ENCODE measurements at places on chromosomes 3 and 15. TPM values are rescaled to one million over a fixed set of nuclear protein-coding genes. Genes with fewer than 3 reads are reported as not detected.

GABRR3 gene
- not detected for polyA plus RNA-seq

LAMB2 gene
- 499 TPM for polyA plus RNA-seq

MYZAP gene
- polyA plus RNA-seq = 6.8 TPM

ABI3BP gene
- polyA plus RNA-seq = 15.1 TPM

OXTR gene
- polyA plus RNA-seq = 1.9 TPM

ALDH1A2 gene
- polyA plus RNA-seq = 246 TPM

GOLGA8T gene
- not detected for polyA plus RNA-seq

NR2E3 gene
- 0.99 TPM for polyA plus RNA-seq

ARID3B gene
- polyA plus RNA-seq = 19.2 TPM

GOLGA6L4 gene
- 10.1 TPM for polyA plus RNA-seq

CYP19A1 gene
- polyA plus RNA-seq = not detected

SLC22A13 gene
- 2.6 TPM for polyA plus RNA-seq

DNA sequence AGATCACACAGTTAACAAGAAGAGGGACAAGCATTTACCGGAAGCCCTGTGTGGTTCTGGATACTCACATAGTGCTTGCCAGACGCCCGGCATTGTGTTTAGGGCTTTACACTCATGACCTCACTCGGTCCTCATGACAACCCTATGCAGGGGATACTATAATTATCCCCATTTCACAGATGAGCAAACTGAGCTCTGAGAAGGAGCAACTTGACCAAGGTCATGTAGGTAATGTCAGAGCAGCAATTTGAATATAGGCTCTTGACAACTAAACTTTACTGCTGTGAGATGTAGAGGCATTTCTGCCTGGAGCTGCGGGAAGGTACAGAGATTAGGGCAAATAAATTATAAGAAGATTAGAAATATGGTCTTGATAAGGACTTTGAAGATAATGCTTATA lies 70.0 kb downstream of the SAMMSON start:
- no peak for DNase-seq

GRCh38 chr15:70210528-70210927 lies 112.8 kb upstream of the TLE3 start:
- DNase-seq = no peak

- no peak for DNase-seq
These were observed 573.2 kb downstream of the DIPK2A start for GRCh38 chr3:144544871-144545270.

GRCh38 chr3:187916072-187916471 lies 170.8 kb upstream of the BCL6 start:
- DNase-seq = no peak

GRCh38 chr3:39419742-39420315 lies 13.3 kb downstream of the RPSA start:
- no peak for DNase-seq

DNA sequence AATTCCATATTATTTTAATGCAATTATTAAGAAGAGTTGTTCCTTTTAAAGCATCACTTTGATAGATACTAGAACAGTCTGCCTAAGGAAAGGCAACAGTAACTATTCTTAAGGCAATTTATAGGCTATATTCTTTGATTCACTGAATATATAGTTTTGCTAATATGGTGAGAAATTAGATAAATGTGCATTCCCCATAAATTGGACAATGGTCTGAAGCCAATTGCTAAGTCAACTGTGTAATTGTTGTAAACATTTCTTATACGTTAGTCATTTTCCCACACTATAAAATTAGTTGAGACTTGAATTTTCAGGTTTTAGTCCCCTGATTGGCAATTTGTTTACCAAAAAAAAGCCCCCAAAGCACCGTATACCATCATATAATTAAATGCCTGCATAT lies 263.0 kb upstream of the NECTIN3 start:
- no peak for DNase-seq

GRCh38 chr3:17369973-17370372 lies 372.5 kb downstream of the TBC1D5 start:
- DNase-seq = no peak

DNA sequence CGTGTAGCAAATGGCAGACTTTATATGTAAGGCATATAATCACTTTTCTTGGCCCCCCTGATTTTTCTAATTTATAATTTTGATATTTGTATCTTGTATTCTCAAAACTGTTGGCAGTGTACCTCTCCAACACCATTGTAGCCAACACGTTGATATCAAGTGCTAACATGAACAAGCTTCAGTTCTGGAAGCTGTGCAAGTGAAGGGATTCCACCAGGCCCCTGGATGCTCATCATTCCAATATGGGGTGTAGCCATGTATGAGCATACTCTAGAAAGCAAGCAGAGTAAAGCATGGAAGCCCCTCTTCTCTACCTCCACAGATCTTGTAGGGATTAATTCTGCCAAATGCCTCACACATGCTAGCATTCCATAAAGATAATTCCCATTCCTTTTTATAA lies 211.3 kb downstream of the MYRIP start:
- no peak for DNase-seq

DNA sequence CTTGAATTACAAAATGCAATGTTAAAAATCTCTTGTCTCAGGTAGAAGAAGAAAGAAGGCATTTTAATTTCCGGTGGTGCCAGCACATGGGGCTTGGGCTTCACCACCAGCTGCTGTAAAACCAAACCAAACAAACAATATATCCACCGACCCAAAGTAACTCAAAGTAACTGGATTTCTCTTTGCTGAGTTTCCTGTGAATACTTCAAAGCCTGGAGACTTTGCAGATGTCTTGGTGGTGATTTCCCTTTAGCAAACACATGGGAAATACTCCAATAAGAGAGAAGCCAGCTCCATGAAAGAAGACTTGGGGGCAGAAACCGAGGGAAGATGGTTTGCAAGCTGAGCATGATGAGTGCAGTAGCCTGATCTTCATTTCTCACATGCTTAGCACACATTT lies 62.6 kb downstream of the EIF4E3 start:
- DNase-seq = no peak

DNA sequence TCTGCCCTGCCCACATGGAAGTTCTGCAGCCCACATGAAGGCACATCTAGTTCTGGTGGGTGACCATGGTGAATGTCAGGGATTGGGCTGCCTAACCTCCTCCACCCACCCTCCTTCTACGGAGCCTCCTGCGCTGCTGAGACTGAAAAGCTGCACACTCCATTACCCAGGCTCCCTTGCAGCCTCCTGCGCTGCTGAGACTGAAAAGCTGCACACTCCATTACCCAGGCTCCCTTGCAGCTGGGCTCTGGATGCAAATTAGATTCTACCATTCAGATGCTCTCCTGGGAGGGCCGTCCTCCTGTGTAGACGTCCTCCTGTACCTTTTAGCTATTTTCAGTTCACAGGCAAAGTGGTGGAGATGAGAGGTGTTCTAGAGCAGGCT lies 32.1 kb downstream of the POMGNT2 start:
- DNase-seq = no peak

- DNase-seq = no peak
These were observed 14.2 kb downstream of the CIB1 start for GRCh38 chr15:90219421-90220141.

GRCh38 chr3:78183906-78184599 lies 1144.2 kb downstream of the ROBO2 start:
- no peak for DNase-seq

- no peak for DNase-seq
These were observed 21.9 kb downstream of the RIOX2 start for GRCh38 chr3:97950360-97950759.

DNA sequence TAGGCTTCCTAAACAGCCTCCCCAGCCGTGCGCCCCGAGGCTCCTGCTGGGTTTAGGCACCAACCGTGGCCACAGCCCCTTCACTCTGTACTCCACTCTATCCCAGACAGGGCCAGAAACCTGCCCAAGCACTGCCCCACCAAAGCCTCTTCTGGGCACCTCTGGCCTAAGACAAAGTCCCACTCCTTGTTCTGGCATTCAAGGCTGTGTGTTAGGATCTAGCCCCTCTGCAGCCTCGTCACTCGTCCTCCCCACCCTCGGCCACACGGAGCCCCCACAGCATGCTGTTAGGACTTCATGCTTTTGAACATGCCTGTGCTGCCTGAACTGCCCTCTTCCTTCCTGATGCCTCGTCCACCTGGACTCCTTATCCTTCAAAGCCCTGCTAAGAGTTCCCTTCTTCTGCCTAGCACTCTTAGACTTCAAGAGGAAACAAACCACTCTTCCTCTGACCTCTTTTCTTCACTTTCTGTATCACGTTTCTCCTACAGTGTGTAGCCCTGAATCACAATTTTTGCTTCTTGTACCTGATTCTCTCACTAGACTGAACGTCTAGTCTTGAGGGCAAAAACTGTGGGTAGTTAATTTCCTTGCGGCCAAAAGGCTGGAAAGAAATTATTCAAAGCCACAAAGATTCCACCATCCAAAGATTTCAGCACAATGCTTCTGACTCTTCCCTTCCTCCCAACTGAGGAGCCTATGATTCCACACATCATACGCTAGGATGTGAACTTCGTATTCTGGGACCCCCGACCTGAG lies 28.6 kb downstream of the WNT7A start:
- no peak for DNase-seq

DNA sequence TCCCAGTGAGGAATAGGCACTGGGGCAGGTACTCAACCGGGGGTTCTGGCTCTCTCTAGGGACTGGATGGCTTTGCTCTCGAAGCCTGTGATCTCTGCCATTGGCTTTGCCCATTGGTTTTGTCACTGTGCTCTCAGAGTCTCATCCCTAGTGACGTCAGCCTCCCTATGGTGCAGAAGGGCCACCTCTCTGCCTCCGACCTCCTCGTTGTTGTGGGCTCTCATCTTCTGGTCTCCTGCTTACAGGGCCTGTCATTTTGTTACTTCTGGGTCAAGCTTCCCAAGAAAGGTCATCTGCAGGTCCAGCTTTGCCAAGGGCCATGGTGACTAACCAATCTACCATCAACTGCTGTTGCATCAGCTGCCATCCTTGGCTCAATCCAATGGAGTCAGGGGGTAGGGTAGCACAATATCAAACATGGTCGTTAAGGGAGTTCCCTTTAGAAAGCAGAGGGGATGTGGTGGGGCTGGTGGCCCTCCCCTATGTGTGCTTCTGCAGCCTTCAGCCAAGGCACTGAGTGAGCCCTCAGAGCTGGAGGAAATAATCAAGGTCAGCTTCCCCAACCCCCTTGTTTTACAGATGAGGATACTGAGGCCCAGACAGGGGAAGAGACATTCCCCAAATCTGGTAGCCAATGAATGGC lies 13.4 kb upstream of the RAD18 start:
- no peak for DNase-seq

DNA sequence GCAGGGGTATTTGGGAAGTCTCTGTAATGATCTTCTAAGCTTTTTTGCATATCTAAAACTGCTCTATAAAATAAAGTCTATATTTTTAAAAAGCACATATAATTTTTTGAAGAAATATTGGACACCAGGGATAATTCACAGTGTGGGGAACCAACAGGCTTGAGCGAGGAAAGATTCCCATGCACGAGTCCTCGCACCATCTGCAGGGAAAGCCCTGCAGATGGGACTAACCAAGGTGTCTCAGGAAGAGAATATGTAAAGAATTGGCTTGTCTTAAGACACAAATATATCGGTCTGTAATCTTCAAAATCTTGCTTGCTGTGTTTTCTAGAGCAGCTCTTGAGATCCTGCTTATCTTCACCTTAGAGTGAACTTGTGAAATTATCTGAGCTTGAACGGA lies 77.2 kb upstream of the SEMA6D start:
- no peak for DNase-seq
